Kidney epithelial cell (primary cell): ENCODE measurements at places on chromosomes 3 and 15. TPM values are rescaled to one million over a fixed set of nuclear protein-coding genes. Genes with fewer than 3 reads are reported as not detected.

Gene VGLL3
- 40.6 and 55.7 TPM in 2 replicates for total RNA-seq

Gene CCDC13
- 0.33 and 2.1 TPM in 2 replicates for total RNA-seq

Gene GRAMD1C
- 2.0 and 4.1 TPM in 2 replicates for total RNA-seq

Gene SMCO1
- total RNA-seq = not detected in 2 replicates

Gene SPATA12
- total RNA-seq = 0.38 and 0.48 TPM in 2 replicates

Gene CADPS
- total RNA-seq = 0.08 and 0.48 TPM in 2 replicates

Gene CCDC12
- 33.0 and 33.3 TPM in 2 replicates for total RNA-seq

Gene CD96
- total RNA-seq = not detected in 2 replicates

Gene ZIC1
- not detected in 2 replicates for total RNA-seq

Gene CLDN18
- total RNA-seq = not detected in 2 replicates

Gene GOLGA6L7
- not detected in 2 replicates for total RNA-seq

Gene POLQ
- 1.3 and 2.0 TPM in 2 replicates for total RNA-seq

Gene AHSG
- not detected in 2 replicates for total RNA-seq

Gene SNURF
- 1.4 and 2.5 TPM in 2 replicates for total RNA-seq

Gene CKMT1B
- 3.7 and 5.1 TPM in 2 replicates for total RNA-seq

Gene CCR1
- total RNA-seq = 0.07 TPM in 1 of 2 replicates, not detected in the other

Gene GRK7
- not detected in 2 replicates for total RNA-seq

Gene CISH
- total RNA-seq = 3.8 and 4.8 TPM in 2 replicates

Gene MASP1
- total RNA-seq = 0.48 TPM in 1 of 2 replicates, not detected in the other

Gene CCDC39
- 0.07 and 0.13 TPM in 2 replicates for total RNA-seq

Gene SOX2
- not detected in 2 replicates for total RNA-seq

Gene TNIK
- 6.6 and 17.0 TPM in 2 replicates for total RNA-seq

Gene ATXN7
- 12.3 TPM in 2 replicates for total RNA-seq

Gene HDC
- total RNA-seq = not detected in 2 replicates

Gene SCG5
- total RNA-seq = 42.5 and 59.1 TPM in 2 replicates

Gene MRPL46
- 22.2 and 24.5 TPM in 2 replicates for total RNA-seq

Gene SLC9A9
- total RNA-seq = 0.41 and 3.0 TPM in 2 replicates

Gene PRR23B
- total RNA-seq = not detected in 2 replicates

Gene FETUB
- total RNA-seq = not detected in 2 replicates

Gene FMN1
- total RNA-seq = 3.9 and 4.5 TPM in 2 replicates

Gene FRG2C
- not detected in 2 replicates for total RNA-seq

Gene GPR149
- not detected in 2 replicates for total RNA-seq

Gene NTRK3
- total RNA-seq = 0.34 TPM in 1 of 2 replicates, not detected in the other

Gene SLC25A36
- total RNA-seq = 63.8 and 75.0 TPM in 2 replicates

Gene TMEM158
- 1.1 and 5.8 TPM in 2 replicates for total RNA-seq

Gene AGBL1
- total RNA-seq = not detected in 2 replicates

Gene TGM5
- total RNA-seq = not detected in 2 replicates

Gene RLBP1
- total RNA-seq = not detected in 2 replicates
